ENCODE measurements at places on chromosomes 3 and 15.

- no peak for DNase-seq
Observed at GRCh38 chr15:36183201-36183600, 396.2 kb upstream of the CDIN1 start.

DNA sequence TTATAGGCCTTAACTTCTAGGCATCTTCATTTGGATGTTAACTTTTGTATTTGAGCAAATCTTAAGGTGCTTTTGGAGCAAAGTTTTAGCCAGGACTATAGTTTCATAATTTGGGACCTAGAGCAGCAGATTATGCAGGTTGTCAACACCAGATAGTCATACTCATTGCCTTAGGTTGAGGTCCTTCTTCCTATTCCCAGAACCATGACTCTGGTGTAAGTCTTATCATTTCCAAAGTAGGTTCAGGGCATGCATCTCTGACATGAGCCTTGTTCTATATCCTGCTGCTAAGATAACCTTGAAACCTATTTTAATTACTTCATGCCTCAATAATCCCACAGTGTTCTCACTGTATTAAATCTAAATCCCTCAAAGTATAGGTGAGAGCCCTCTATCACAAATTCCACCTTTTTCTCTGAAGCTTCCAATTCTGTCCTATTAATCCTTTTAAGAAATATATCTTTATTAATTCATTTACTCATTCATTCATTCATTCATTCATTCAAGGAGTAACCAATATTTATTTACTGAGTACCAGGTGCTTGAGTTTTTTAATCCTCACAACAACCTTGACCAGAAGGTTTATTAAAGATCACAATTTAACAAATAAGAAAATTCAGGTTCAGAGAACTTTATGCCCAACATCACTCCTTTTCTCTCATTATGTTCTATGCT is 2.7 kb upstream of the FNDC3B start:
- DNase-seq = no peak

DNA sequence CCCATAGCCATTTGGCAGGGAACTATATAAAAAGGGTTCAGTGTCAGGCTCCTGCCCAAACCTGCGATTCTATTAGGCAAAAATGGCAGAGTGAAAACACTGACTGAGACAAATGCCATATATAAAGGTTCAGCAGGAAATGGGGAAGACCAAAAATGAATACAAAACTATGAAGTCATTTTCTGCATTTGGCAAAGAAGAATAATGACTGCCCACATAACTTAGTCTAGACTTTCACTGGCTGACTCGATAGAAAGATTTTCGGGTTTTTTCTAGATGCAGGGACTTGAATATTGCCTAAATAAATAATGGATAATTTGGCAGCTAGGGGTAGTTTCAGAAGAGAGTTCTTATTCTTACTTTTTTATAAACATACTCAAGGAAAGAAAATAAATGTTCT is 178.0 kb downstream of the TPRG1 start:
- no peak for DNase-seq

DNA sequence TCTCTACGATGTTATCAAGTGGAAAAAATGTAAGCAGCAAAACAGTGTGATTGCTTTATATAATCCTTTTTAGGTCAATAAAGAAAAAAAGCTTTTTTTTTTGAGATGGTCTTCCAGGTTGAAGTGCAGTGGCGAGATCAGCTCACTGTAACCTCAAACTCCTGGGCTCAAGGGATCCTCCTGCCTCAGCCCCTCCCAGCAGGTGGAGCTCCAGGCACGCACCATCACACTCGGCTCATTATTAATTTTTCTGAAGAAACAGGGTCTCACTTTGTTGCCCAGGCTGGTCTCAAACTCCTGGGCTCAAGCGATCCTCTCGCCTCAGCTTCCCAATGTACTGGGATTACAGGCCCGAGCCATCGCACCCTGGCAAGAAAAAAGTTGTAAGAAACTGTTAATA is 17.3 kb downstream of the RNF168 start:
- DNase-seq = peak; percentile 12

- DNase-seq = no peak
Observed at GRCh38 chr3:195770081-195770840, 41.5 kb downstream of the MUC4 start.

DNA sequence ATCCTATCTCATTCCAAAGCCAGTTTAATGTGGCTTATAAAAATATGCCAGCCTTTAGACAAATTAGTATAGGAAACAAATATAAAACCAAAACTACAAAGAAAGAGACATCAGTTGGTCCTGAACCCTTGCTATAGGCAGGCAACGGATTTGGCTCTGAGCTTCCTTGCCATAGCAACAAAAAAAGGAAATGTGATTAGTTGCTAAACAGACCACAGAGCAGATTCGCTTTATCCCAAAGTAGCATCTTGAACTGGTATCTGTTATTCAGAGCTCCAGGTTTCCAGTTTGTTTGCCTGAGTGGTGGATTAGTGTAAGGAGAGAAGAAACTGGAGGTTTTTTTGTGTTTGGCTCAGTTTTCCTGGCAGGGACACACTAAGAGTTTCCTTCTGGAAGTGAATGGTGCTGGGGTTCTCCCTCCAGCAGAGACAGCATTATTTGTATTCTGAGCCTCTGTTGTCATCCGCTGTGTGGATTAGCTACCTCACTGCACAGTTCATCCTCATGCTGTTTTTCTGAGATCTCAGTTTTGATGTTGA is 44.1 kb downstream of the CHST2 start:
- no peak for DNase-seq

DNA sequence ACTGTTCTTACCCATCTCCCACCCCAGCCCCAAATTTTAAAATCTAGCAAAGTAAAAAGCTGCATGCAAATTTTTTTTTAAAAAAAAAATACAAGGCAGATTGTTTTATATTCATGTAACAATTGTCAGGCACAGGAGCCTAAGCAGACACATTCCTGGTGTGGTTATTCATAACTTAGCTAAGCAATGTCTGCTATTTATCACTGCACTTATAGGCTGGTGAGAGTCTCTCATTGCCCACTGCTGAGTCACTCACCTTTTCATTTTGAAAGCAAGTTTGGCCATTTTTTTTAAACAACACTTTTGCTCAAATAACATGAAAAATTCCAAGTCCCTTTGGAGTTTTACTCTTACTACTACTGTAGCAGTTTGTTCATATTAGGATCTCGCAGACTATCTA is 413.9 kb downstream of the RBMS3 start:
- no peak for DNase-seq

DNA sequence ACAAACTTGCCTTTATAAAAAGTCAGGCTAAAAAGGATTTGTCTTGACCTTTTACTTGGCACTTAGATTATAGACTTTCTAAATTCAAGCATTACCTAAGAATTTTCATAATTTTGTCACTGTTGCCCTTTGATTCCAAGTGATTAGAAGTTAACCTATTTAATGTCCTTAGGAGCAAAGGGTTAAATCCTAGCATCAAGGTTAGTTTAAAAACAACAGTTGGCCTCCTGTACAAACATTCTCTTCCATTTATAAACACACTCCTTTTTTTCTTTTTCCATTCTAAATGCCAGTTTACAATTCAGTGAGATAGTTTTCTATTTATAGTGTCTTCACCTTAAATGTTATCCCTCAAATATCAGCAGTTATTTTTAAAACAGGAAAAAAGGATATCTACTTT is 18.4 kb upstream of the SPPL2A start:
- DNase-seq = no peak

DNA sequence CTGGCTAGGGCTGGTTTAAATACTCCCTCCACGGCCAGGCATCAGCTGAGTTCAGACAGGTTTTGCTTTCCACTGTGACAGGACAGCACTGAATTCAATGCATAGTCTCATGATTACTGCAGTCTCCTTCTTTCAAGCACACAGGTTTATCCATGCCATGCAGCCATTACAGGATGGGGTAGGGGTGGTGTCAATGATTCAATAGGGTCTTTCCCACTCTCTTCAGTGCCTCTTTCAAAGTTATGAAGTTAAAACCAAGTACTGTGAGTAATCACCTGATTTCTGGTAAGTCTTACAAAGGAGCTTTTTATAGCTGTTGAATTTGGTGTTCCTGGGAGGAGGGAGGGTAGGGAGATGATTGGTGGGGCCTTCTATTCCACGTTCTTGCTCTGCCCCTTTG is 47.2 kb downstream of the TMEM212 start:
- no peak for DNase-seq

- DNase-seq = no peak
Observed at GRCh38 chr3:121724130-121724529, 25.4 kb downstream of the GOLGB1 start.

DNA sequence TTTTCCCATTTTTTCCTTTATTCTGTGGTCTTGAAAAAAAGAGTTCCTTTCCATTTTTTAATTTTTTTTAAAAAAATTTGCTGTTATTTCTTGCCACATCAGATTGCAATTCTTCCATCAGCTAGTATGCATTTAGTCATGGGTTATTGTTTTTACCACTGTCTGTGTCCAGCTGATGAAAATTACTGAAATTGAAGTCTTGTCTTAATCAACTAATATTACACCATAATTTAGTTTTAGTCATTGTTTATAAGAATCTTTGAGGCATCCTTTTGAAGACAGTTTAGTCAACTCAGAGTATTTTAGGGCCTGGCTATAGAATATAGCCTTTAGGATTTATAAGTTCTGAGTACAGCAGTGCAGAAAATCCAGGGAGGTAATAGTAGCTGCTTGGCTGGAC is 172.1 kb downstream of the LRTM1 start:
- DNase-seq = no peak

- DNase-seq = no peak
Observed at GRCh38 chr3:120182613-120183511, 88.6 kb upstream of the GSK3B start.

GRCh38 chr3:64361962-64362735 is 136.9 kb upstream of the PRICKLE2 start:
- no peak for DNase-seq

DNA sequence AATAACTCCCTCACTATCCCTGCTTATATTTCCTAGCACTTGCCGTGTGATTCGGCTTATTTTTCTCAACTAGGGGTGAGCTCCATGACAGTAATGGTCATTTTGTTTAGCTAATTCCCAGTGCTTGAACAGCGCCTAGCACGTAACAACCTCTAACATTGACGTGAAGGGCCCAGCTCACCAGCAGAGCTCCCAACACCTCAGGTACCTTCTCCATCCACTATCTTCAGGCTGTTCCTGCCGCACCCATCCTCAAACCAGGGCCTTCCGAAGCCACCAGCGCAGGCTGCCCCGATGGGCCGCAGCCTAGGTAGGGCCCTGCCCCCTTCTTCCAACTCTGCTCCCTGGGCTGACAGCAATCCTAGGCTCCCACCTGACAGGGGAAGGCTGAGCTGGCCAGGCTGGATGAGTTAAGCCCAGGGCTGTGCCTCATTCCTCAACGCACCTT is 751 bp upstream of the RPS17 start:
- DNase-seq = no peak

DNA sequence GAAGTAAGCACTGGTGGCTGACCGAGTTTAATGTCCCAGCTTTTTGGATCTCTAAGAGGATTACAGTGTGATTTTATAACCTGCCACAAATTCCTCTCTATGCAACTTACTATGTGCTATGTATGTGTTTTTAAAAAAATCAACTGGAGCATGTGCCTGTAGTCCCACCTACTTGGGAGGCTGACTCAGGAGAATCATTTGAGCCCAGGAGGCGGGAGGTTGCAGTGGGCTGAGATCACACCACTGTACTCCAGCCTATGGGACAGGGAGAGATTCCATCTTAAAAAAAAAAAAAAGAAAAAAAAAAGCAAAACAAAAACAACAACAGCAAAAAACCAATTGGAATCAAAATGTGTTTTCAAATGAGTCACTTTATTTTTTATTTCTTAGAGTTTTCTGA is 29.6 kb downstream of the DUT start:
- no peak for DNase-seq

- DNase-seq = no peak
Observed at GRCh38 chr15:48915861-48916260, 37.9 kb downstream of the EID1 start.

- DNase-seq = no peak
Observed at GRCh38 chr3:160473221-160473620, 23.6 kb upstream of the TRIM59 start.

GRCh38 chr3:61378311-61378710 is 127.1 kb upstream of the FHIT start:
- DNase-seq = no peak

GRCh38 chr3:8767667-8768363 is 1.6 kb downstream of the OXTR start:
- DNase-seq = no peak

Measured in T follicular helper cell (primary cell).